ENCODE measurements at places on chromosomes 2 and 18.
A peak's percentile ranks its signal among the peaks of the same experiment; 100 is the strongest.

- DNase-seq = no peak
Measured at GRCh38 chr18:24010673-24011072, 3.9 kb upstream of the TTC39C start.

DNA sequence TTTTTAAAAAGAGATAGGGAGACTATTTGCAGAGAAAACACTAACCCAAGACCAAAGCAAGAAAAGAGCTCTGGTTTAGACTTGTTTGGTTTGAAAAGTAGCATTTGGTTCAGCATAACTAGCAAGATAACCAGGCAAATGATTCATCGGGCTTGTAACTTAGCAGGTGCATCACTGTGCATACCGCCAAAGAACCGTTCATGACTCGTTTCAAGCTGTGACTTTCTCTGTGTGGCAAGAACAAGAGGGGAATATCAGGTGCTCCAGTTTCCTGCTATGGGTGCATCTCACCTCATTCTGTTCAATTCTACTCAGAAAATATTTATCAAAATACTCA lies 244.9 kb downstream of the ETAA1 start:
- DNase-seq = no peak

- peak; percentile 66 for DNase-seq
Measured at GRCh38 chr2:20365249-20365817, 14.7 kb upstream of the PUM2 start.

DNA sequence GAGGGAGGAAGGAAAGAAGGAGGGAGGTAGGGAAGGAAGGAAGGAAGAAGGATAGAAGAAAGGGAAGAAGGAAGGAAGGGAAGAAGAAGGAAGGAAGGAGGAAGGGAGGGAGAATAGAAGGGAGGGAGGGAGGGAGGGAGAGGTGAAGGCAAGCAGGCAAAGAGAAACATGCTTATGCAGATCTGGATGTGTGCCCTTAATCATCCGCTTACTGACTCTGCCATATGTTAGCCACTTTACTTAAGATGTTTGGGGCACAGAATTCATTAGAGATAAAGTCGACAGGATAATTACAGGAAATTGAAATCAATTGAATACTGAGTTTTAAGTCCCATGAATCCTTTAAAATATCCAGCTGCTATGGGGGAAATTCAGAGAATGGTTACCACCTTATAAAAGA lies 334.2 kb downstream of the GRB14 start:
- DNase-seq = no peak

DNA sequence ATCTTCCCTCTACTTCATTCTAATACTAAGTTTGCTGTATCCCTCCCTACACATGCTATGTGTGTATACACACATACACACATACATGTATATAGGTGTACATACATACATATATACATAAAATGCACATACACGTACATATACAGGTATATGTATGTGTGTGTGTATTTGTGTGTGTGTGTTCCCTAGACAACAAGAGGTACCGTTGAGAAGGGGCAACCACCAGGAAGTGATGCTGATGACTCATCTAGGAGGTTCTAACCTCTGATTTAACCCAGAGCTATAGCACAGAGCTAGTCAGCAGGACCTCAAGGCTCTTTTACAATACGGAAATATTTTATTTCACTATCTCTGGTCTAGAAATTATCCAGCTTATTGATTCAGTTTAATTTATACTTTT lies 139.2 kb downstream of the LAMA3 start:
- DNase-seq = peak; percentile 77

DNA sequence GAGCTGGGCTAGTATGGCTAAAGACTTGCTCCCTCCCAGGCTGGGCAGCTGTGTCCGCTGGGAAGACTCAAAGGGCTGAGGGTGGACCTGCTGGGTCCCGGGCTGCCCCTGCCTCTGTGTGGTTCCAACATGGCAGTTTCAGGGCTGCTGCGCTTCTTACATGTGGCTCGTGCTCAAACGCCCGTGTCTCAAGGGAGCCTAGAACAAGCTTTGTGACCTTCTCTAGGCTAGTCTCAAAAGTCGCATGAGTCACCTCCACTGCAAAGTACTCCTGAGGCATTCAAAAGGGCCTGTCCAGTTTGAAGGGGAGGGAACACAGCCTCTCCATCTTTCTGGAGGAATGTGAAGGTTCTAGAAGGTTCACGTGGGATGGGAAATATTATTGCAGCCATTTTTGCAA lies 44.7 kb upstream of the RAB31 start:
- DNase-seq = no peak

- no peak for DNase-seq
Measured at GRCh38 chr2:54149638-54150441, 34.4 kb downstream of the ACYP2 start.

DNA sequence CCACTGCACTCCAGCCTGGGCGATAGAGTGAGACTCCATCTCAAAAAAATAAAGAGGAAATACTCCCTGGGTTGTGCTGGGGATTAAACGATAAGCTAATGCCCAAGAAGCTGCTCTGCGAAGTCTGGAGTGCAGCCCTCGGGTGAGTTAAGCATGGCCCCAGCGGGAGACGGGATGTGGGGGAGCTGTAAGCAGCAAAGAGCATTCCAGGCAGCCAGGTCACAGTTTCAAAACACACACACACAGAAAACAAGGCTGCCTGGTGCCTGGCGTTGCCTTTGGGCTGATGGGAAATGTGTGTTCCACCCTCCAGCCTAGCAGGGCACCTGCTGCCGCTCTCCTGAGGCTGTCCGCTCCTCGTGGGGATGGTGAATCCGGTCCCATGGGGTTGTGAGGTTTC lies 24.1 kb downstream of the ODC1 start:
- DNase-seq = no peak

GRCh38 chr18:47983946-47984345 lies 53.5 kb upstream of the SMAD2 start:
- no peak for DNase-seq

- no peak for DNase-seq
Measured at GRCh38 chr18:34648269-34648985, 61.7 kb upstream of the DTNA start.

DNA sequence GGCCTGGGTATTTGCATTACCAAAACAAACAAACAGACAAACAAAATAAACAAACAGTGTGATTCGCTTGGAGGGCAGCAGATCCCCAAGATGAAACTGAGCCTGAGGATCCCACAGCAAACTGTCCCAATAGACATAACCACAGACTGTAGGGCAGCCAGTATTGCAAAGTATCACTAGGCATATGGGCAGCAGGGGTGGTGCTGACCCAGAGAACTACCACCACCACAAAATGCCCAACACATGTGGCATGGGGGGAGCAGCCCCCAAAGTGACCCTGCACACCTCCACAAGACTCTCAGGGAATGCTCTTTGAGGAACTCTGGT lies 330.1 kb downstream of the CYRIA start:
- no peak for DNase-seq

GRCh38 chr2:108414256-108414876 lies 34.6 kb upstream of the GCC2 start:
- no peak for DNase-seq

- DNase-seq = no peak
Measured at GRCh38 chr2:205673312-205673711, 9.0 kb upstream of the NRP2 start.

GRCh38 chr2:1169291-1169949 lies 218.8 kb downstream of the SNTG2 start:
- DNase-seq = no peak

- DNase-seq = no peak
Measured at GRCh38 chr2:201378496-201379397, 21.6 kb upstream of the FLACC1 start.

- peak; percentile 10 for DNase-seq
Measured at GRCh38 chr18:62033207-62033606, 140.4 kb upstream of the RNF152 start.

DNA sequence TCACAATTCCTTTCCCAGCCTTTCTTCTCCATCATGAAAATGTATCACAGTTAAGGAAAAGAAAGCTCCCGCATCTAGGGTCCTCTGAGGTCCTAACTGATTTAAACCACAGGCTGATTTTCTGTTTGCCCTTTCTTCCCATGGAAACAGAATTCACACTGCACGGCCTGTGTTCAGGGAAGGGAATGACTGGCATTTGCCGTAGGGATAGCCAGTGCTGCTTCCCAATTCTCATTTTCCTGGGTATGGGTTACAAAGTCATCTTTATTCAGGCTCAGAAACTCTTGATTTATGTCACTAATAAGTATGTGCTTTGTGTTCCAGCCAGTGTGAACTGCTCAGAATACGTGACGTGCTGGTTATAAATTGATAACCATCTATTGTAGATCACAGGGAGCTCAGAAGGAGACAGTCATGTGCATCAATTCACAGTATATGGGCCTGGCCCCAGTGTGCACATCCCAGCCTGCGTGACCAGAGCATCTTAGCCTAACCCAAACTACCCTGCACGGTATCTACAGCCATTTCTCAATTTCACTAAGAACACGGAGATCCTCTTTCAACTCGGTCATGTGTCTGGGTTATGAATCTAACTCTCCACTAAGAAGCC lies 163.3 kb downstream of the LRRC30 start:
- DNase-seq = no peak

GRCh38 chr2:138670734-138671133 lies 109.5 kb downstream of the NXPH2 start:
- no peak for DNase-seq

GRCh38 chr2:30216157-30216556 lies 15.2 kb upstream of the LBH start:
- DNase-seq = no peak

- no peak for DNase-seq
Measured at GRCh38 chr18:70397259-70397925, 108.5 kb downstream of the SOCS6 start.
